Epithelial cell of proximal tubule (primary cell): ENCODE measurements at places on chromosomes 7 and 10.
A peak's percentile ranks its signal among the peaks of the same experiment; 100 is the strongest.

DNA sequence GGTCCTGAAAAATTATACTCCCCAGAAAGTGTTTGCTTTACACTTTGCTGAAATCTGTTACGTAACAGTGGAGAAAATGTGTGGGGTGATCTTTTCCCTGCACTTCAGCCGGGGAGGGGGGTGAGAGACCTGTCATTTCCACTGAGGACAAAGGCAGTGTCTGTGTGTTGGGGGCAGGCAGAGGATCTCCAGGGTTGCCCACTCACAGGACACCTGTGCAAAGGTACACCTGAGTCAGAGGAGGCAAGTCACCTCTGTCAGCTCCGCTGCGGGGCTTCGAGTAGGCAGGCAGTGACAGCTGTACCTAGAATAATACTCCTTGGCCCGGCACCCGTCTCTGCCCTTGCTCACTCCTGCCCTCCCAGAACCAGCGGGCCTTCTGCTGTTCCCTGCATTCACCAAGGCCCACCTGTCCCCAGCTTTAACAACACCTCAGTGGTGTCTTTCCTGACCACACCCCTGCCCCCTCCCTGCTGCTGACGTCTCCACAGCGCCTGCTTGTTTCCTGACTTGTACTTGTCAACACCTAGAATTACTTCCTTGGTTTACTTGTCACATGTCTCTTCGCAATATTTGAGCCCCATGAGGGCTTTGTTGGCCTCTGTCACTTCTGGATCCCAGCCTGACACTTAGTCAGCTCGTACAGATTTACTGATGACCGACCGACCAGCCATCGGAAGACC is 159.2 kb downstream of the NEURL1 start:
- DNase-seq, result no peak

- peak; percentile 3 for DNase-seq
Measured at GRCh38 chr7:124152859-124153692, 120.2 kb upstream of the TMEM229A start.

GRCh38 chr10:11246752-11247467 is 229.2 kb downstream of the CELF2 start:
- DNase-seq, result no peak

DNA sequence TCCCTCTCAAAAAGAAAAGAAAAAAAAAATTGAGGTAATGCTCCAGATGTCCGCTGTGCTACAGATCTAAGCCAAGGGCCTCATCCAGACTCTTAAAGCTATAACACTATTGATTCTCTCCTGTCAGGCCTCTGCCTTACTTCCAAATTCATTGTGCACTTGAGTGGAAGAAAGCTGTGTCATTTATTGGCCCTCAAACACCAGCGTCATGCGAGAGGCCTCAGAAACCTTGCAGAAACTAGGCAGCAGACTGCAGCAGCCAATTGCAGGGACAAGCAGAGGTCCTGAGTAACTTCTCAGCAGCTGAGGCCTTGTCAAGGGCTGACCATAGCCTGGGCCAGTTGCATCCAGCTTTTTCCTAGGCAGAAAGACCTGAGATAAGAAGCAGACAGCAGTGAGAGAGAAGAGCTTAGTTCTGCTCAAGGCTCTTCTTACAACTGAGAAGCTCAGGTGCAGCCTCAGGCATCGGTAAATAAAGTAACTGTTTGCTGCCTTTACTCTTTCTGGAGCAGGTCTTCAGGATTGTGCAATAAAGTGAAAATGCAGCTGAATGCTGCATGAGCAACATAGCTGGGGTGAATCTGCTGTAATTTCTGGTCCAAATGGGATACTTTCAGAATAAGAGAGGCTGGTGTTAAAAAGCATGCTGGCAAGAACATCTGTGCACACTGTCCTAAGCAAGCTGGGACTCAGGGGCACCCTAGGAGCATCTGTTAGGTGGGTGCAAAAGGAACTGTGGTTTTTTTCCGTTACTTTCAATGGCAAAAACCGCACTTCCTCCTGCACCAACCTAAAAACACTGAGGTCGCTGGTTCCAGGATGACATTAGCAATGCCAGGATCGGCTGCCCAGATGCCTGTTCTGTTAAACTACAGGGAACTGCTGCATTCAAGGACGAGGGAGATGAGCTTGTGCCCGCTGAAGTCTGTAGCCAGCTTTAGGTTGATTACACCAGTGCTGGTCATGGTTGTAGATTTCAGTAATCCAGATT is 181.8 kb upstream of the PFKP start:
- no peak for DNase-seq

DNA sequence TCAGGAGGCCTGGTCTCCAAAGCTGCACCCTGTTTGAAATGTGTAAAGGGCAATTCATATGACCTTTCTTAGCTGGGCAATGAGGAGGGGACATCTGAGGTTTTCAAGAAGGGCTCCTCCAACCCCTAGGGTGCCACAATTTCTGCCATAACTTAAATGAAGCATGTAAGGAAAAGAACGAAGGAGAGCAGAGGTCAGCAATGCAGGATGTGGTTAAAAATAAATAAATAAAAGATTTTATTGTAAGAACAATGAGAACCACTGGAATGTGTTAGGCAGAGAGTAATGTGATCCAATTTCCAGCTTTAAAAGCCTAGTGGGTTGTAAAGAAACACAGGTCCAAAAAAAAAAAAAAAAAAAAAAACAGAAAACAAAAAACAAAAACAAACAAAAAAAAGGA is 673.1 kb downstream of the TNS3 start:
- peak; percentile 66 for DNase-seq

DNA sequence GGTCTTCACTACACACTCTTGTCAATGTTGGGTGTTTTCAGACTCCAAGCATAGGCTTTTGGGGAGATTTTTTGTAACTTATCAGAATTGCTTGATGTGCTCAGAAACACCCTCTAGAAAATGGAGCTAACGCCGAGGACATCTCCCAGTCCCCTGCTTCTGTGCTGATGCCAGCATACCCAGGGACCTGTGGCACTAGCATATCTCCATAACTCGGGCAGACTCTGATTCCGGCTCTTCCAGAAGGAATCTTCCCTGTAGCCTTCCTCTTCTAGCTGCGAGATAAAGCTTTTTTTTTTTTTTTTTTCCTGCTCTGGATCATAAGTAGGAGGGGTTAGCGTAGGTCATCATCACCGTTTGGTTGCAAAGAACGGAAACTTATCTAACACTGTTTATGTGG is 434.4 kb downstream of the GALNT17 start:
- no peak for DNase-seq

- DNase-seq, result no peak
Measured at GRCh38 chr10:106992055-106992454, 172.5 kb downstream of the SORCS1 start.
